Stimulated activated CD8-positive, alpha-beta memory T cell treated with anti-CD3 and anti-CD28 coated beads, Interleukin-15, amount 100 ng/mL, for 4 hours (primary cell): ENCODE measurements at places on chromosomes 12 and 14.

DNA sequence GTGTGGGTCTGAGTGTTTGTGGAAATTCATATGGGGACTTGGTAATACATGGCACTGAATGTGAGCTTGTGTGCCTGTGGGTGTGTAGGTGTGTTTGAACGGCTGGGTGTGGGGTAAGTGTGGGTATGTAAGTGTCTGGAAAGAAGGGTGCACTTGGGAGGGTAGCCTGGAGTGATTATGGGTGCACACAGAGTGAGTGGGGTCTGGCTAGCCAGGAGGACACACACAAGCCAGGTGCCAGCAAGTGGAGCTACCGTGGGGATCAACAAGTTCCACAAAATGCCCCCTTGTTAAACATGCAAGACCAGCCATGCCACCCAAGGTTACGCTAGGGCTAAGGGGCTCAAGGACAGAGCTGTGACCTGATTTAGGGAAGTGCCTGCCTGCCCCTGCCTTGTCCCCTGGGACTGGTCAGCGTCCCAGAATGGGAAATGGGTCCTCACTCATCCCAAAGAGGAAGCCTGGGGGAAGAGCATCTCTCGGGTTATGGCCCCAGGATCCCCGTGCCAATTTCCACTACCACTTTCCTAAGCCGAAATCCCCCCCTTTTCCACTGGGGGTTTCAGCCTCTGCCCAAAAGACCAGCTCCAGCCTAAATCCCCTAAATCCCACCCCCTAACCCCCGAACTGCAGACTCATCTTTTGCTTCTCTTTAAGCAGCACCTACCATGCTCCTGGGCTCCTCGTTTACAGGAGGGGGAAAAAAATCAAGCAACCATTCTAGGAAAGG, 118.6 kb downstream of the DICER1 start:
- no peak for DNase-seq

DNA sequence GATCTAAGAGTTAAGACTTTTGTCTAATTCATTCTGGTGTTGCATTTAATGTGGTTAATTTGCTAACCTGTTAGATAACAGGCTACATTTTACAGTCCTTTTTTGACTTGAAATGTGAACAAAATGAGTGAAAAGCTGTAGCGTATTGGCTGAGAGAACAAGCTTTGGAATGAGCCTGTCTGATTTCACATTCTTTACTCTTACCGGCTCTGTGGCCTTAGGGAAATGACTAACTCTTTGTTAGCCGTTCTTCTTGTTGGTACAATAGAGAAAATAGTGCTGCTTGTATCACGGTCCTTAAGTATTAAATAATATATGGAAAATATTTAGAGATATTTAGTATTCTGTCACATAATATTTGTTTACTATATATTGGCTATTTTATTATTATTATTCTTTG, 1.9 kb downstream of the MNAT1 start:
- DNase-seq, result no peak

- no peak for DNase-seq
These were observed 54.6 kb upstream of the OAS1 start for GRCh38 chr12:112852127-112852526.

- DNase-seq, result no peak
These were observed 253.4 kb upstream of the SRRM4 start for GRCh38 chr12:118727979-118728366.

DNA sequence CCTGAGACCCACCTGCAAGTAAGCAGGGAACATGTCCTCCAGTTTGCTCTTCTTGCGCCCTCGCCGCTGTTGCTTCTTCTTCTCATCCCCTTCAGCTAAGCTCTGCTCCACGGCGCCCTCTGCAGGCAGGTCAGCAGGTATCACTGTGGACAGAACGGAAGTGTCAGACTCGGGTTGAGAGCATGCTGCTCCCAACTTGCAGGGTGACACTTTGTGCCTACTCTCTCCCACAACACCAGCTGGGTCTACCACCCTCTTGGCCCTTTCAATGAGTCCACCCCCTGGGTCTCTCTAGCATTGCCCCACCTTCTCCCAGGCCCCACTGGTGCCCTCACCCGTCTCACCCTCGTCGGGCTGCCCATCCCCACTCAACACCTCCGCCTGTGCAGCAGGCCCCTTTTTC, 16.7 kb downstream of the KMT2D start:
- peak; percentile 44 for DNase-seq

- no peak for DNase-seq
These were observed 600 bp upstream of the LAG3 start for GRCh38 chr12:6771509-6772330.

GRCh38 chr12:132094269-132094891, 49.7 kb downstream of the DDX51 start:
- no peak for DNase-seq

- no peak for DNase-seq
These were observed 91.8 kb upstream of the RIN3 start for GRCh38 chr14:92421751-92422150.

DNA sequence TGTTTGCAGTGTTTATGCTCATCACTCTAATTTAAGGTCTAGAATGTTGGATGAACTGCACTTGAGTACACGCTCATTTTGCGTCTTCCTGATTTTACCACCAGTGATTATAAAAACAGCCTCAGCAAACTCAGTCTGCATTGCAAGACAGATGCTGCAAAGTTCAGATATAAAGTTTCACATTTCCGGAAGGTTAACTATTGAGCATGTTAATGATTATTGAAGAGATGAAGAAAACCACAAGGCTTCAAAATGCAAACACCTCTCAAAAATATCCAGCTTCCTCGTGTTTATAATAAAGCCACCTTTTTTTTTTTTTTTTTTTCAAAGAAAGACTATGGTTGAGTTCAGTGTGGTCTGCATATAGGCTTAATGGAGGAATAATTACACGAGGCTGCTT, 92.1 kb upstream of the BMP4 start:
- no peak for DNase-seq

- no peak for DNase-seq
These were observed 63.9 kb downstream of the FUT8 start for GRCh38 chr14:65476273-65476941.

DNA sequence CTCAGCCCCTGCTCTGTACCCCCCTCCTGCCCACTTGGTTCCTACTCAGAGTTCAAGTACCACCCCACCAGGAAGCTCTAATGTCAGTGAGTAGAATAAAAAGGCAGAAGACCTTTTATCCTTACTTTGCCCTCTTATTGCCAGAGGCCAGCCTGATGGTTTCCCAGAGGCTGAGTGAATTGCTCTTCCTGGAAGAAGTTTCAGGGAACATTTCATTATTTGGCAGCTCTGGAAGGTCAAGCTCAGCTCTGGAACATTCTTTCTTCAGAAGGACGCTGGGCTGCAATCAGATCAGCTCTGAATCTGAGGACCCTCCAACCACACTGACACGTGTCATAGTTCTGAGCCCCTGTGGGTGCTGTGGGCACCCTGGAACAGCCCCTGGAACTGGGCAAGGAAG, 188.9 kb downstream of the ETV6 start:
- DNase-seq, result no peak

DNA sequence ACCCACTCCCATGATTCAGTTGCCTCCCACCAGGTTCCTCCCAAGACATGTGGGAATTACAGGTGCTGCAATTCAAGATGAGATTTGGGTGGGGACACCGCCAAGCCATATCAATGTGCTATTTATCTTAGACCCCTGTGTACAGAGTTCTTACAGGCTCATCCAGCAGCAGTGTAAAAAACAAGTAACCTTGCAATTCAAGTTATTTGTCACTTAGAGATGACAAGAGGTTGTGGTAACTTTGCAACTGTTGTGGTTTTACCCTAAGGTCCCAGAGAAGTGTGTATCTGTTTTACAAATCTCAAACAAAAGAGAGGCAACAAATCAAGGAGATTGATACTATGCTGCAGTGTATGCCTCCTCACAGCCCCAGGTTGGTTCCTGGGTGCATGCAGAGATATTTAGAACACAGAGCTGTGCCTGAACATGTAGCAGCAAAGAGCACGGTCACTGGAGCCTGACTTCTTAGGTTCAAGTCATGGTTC, 11.5 kb upstream of the HELB start:
- DNase-seq, result no peak

- no peak for DNase-seq
These were observed 61.3 kb upstream of the MDM1 start for GRCh38 chr12:68393417-68393816.

- no peak for DNase-seq
These were observed 2.5 kb downstream of the SLC38A1 start for GRCh38 chr12:46266382-46266791.

DNA sequence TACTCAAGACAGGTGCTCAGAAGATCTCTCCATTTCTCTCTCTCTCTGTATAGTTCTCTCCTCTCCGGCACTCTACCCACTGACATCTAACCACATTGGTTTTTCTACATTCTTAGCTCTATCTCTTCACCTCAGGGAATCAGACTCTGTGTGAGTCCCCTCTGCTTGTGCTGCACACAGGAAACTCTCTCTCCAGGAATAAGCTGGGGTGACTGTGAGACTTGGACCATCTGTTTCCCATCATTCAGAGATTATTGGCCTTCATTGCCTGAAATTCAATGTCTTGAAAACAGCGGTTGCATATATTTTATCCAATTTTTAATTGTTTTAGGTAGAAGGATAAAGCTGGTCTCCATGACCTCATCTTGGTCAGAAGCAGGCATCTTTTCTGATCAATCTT, 105.0 kb downstream of the SLC35F4 start:
- no peak for DNase-seq

DNA sequence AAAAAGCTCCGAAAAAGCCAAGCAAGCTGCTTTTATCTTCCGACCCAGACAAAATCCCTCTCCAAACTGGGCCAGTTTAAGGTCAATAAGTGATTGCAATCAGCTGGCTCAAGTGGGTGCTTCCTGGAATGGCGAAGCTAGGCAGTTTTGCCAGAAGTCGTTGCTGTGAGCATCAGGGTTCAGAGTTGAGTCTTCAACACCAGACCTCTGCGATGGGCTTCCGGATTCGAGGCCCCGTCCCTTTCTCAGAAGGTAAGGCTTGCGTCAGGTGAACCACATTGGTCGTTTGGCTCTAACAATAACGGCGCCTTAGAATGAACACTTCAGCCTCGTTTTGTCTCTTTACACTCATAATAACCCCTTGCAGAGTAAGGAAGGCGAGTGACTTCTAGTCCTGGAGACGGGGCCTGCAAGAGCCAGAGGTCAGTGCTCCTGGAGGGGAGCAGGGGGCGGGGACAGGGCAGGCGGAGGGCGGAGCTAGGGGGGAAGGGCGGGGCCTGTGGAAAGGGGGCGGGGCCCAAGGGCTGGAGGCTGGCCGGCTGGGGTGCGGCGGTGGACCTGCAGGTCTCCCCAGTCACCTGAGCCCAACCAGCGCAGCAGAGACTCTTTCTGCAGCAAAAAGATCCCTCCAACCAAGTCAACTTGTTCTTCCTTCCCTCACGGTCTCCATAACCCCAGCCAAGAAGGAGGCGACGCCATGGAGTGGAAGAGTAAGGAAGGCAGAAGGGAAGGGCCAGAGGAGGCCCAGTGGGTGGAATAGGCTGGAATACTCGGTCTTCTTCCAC, 34.0 kb upstream of the NFYB start:
- DNase-seq, result no peak

- no peak for DNase-seq
These were observed 22.1 kb downstream of the LGMN start for GRCh38 chr14:92726135-92726932.

- DNase-seq, result no peak
These were observed 248.5 kb upstream of the FBXO33 start for GRCh38 chr14:39680777-39681176.

- no peak for DNase-seq
These were observed 158.3 kb downstream of the ADGRD1 start for GRCh38 chr12:131112021-131112420.
